ENCODE measurements at places on chromosomes 13 and 19.

- no peak for DNase-seq
These were observed 278.0 kb downstream of the ITGBL1 start for GRCh38 chr13:101730420-101731000.

GRCh38 chr13:98824376-98825160 lies 72.1 kb upstream of the SLC15A1 start:
- no peak for DNase-seq

- DNase-seq, result no peak
These were observed 5.0 kb upstream of the SAE1 start for GRCh38 chr19:47125669-47125938.

GRCh38 chr19:46601318-46602224 lies at the start of gene CALM3:
Gene CALM3 (plus strand): TSS chr19:46601330. CDS start chr19:46601435, 105 bp downstream.
- DNase-seq, result no peak

DNA sequence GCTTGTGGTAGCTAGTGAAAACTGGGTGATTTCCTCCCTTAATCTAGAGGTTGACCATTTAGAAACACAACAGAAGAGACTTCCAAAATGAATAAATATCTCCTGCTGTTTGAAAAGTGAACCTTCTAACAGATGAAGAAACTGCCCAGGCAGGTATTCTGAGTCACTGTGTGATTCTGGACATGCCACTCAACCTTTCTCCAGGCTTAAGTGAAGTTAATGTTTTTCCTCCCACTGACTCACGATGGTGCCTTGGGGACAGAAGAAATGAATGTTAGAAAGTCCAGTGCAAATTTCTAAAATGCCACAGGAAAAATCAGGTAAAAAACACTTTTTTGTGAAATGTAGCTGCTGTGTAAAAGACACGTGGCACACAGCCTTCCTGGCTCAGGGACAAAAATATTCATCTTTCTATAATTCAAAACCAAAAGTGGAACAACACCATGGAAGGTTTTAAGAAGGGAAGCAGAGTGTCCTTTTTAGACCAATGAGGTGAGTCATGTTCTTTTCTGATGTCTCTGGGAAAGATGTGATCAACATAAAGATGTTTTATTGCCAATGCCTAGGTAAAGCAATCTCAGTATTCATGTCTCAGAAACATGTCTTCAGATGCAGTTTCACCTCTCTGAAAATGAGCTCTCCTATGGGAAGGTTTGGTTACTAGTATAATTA lies 9.1 kb downstream of the UBE2L5 start:
- DNase-seq, result no peak

- DNase-seq, result no peak
These were observed 333.1 kb downstream of the GPC6 start for GRCh38 chr13:93559718-93560117.

GRCh38 chr13:30119476-30119875 lies 187.9 kb downstream of the KATNAL1 start:
- no peak for DNase-seq

GRCh38 chr13:24127116-24127631 lies 33.3 kb upstream of the SPATA13 start:
- peak; percentile 22 for DNase-seq

DNA sequence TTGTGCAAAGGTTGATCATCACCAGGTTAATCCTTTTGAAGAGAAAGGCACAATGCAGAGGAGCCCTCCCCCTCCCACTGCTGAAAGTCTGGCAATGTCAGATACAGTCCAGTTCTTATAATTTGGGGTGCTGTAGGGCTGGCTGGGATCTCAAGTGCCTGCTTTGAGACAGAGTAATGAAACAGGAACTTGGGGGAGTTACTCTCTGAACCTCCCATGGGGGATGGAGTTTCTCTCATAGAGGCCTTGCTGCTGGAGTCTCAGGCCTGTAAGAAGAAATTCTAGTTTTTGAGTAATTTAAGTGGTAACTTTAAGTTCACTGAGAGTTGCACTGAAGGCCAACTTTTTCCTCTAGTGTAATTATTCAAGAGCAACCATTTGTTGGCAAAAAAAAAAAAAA lies 410.5 kb downstream of the KCNRG start:
- no peak for DNase-seq

All from stimulated activated CD8-positive, alpha-beta memory T cell treated with anti-CD3 and anti-CD28 coated beads, Interleukin-7, amount 100 ng/mL, for 48 hours (primary cell).